ENCODE measurements at places on chromosomes 12 and 14. TPM values are rescaled to one million over a fixed set of nuclear protein-coding genes. Genes with fewer than 3 reads are reported as not detected.

DNA sequence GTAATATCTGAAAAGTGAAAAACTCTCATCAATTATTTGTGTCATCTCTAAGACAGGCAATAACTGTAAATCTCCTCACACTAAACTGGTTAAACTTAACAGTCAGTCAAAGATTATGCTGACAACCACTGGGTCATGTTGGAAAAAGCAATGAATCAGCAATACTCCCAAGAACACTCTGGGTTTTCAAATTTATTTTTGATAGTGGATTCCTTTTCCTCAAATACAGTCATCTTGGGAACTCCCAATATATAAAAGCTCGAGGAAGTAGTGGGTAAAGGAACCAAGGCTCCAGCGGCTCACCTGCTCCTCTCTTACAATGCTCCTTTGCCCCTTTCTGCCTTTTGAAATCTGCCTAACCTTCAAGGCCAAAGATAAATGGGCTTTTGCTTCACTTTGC, 70.0 kb downstream of the ARMH4 start:
- peak overlapping the region; percentile 80 for H3K27ac ChIP-seq
- H3K4me3 ChIP-seq, result no peak overlapping the region
- H3K36me3 ChIP-seq, result peaks cover 3% of the 10 kb centered on the region
- H3K4me1 ChIP-seq, result peaks cover 22% of the 10 kb centered on the region

GRCh38 chr12:65696227-65696626, 128.1 kb upstream of the HMGA2 start:
- no peak overlapping the region for H3K4me3 ChIP-seq
- no peak overlapping the region for H3K27ac ChIP-seq
- H3K36me3 ChIP-seq, result no peaks in the 10 kb centered on the region
- DNase-seq, result peak; percentile 18
- no peaks in the 10 kb centered on the region for H3K27me3 ChIP-seq

GRCh38 chr12:8989413-8989812, at the start of gene KLRG1:
TSS of gene KLRG1 (plus strand) at chr12:8989546. CDS start at chr12:8989636, 90 bp downstream.
- no peak for DNase-seq
- H3K27me3 ChIP-seq, result no peaks in the 10 kb centered on the region
- no peaks in the 10 kb centered on the region for H3K36me3 ChIP-seq
- H3K4me1 ChIP-seq, result no peaks in the 10 kb centered on the region
- H3K27ac ChIP-seq, result no peak within 1 kb of the TSS

GRCh38 chr14:76040704-76041103, 55.1 kb downstream of the IFT43 start:
- peaks cover 14% of the 10 kb centered on the region for H3K36me3 ChIP-seq
- no peaks in the 10 kb centered on the region for H3K4me1 ChIP-seq
- H3K4me3 ChIP-seq, result no peak overlapping the region

DNA sequence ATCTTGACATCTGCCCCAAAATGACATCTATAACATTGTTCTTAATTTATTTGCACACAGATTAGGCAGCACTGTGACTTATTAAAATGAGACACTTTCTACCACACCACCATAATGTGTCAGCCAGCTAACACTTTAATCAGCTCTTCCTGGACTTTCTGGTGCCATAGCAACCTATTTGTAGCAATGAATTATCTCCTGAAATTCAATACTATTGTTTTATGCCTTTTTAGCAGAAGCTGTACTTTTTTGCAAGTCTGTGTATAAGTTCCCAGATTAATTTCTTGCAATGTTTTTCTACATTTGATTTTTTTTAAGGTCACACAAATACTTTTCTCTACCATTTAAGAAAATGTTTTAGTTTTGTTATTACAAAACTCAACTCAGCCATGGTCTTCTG, 72.8 kb upstream of the SAV1 start:
- H3K27me3 ChIP-seq, result no peaks in the 10 kb centered on the region
- no peak for DNase-seq
- peak overlapping the region; percentile 39 for H3K27ac ChIP-seq
- no peak overlapping the region for H3K4me3 ChIP-seq
- H3K36me3 ChIP-seq, result peaks cover 47% of the 10 kb centered on the region

DNA sequence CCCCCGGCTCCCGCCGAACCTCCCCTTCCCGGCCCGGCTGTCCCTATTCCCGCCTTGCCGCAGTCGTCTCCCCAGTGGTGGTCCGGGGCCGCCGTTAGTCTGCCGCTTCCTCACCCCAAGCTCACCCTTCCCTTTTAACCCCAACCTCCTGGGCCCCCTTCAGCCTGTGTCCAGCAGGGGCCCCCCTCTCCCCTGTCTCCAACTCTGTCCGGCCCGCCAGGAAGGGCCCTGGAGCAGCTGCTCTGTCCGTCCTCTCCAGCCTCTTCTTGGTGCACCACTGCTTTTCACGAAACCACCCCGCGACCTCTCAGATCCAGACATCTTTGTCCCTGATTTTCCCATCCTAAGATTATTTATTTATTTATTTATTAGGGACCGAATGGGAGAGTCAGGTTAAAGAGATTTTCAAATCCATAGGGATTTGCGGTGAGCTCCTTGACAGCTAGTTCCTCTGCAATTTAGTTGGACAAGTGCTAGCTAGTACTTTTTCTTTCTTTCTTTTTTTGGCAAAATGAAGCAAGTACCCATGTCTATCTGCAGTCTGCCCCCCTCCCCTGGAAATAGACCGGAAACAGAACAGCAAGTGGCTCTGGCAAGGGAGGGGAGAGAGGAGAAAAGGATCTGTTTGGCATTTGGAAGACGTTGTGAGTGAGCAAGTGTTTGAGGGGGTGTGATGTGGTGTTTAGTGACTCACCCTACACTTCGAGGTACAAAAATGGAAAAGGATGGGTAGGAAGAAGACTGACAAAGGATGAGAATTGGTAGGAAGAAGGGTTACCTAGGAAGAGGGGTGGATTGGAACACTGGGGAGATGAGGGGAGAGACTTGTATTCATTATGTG, 632 bp downstream of the UBR7 start:
- peak overlapping the region; percentile 98 for H3K27ac ChIP-seq
- DNase-seq, result peak; percentile 50
- peak overlapping the region; percentile 97 for H3K4me3 ChIP-seq
- no peaks in the 10 kb centered on the region for H3K27me3 ChIP-seq

DNA sequence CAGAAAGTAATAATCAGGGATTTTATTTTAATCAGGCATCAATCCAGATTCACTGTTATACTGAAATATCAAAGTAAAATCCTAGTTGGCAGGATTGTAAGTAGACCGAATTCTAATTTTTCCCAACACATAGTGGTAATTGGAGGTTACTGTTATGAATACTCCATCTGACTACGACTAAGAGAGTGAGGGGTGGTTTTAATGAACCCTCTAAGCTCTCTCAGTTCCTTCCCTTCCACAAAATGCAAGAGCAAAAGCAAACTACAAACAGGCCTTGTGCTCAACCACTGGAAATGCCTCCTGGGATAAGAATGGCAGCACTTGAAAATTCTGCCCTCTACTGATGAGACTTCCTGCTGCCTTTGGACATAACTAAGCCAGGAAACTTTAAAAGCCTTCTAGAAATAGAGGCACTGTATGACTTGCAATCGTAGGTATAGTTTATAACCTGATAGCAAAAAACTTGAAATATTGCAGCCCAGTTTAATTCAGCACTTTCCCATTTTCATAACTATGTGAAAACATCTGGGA, 184.8 kb downstream of the SLC16A7 start:
- H3K27ac ChIP-seq, result no peak overlapping the region
- no peaks in the 10 kb centered on the region for H3K27me3 ChIP-seq
- peak; percentile 52 for DNase-seq
- H3K4me3 ChIP-seq, result no peak overlapping the region

DNA sequence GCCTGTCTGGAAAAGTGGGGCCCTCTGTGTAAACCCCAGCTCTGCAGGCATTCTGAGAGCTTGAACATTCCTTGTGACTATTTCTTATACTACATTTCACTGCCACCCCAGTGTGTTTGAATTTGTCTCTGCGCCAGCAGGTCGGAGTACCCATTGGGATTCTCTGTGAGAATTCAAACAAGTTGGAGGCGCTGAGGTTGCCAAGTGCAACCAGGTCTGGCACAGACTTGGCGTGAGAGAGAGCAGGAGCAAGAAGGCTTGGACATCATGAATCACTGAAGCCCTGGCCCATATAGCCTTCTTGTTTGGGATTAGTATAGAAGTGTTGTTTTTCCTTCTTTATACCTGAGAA, 33.0 kb upstream of the ATP2A2 start:
- H3K27me3 ChIP-seq, result no peaks in the 10 kb centered on the region
- H3K27ac ChIP-seq, result peak overlapping the region; percentile 89
- H3K4me3 ChIP-seq, result peak overlapping the region; percentile 56
- DNase-seq, result peak; percentile 77

GRCh38 chr12:121388421-121388981, 11.4 kb upstream of the RNF34 start:
- H3K4me1 ChIP-seq, result peaks cover 13% of the 10 kb centered on the region
- no peaks in the 10 kb centered on the region for H3K36me3 ChIP-seq
- no peaks in the 10 kb centered on the region for H3K27me3 ChIP-seq
- peak; percentile 41 for DNase-seq

DNA sequence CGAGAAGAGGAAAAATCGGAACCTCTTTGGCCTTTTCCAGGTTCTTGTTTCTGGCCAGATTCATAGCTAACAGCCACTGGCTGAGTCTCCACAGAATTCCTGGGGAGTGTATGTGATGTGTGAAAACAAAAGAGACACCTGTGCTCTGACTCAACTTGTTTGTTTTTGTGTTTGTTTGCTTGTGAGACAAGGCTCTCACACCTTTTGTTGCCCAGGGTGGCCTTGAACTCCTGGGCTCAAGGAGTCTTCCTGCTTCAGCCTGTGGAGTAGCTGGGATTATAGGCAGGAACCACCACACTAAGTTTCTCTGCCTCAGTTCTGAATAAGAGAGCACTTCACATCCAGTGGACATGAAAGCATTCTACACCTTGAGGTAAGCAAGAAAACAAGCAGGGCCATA, 22.7 kb downstream of the MFAP5 start:
- H3K4me1 ChIP-seq, result peaks cover 6% of the 10 kb centered on the region
- H3K27ac ChIP-seq, result no peak overlapping the region
- H3K36me3 ChIP-seq, result no peaks in the 10 kb centered on the region
- no peak overlapping the region for H3K4me3 ChIP-seq
- H3K27me3 ChIP-seq, result no peaks in the 10 kb centered on the region

DNA sequence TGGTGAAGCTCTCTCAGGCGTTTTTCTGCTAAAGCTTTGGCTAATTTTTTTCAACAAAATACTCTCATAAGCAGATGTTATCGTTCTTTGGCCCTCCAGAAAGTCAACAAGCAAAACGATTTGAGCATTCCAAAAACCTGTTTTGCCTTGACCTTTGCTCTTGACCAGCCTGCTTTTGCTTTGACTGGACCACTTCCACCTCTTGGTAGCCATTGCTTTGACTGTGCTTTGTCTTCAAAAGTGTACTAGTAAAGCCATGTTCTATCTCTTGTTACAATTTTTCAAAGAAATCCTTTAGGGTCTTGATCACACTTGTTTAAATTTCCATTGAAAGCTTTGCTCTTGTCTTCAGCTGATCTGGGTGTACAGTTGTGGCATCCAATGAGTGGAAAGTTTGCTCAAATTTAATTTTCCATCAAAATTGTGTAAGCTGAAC, 10.7 kb upstream of the ARID4A start:
- no peaks in the 10 kb centered on the region for H3K27me3 ChIP-seq
- H3K36me3 ChIP-seq, result peaks cover 89% of the 10 kb centered on the region
- peak overlapping the region; percentile 8 for H3K27ac ChIP-seq
- H3K4me3 ChIP-seq, result no peak overlapping the region
- peaks cover 38% of the 10 kb centered on the region for H3K4me1 ChIP-seq
- no peak for DNase-seq

STYX gene
- 15.5 TPM for total RNA-seq

PPP4R4 gene
- 0.66 TPM for total RNA-seq

CELA1 gene
- not detected for total RNA-seq
